ENCODE measurements at places on chromosomes 4 and X. TPM values are rescaled to one million over a fixed set of nuclear protein-coding genes. Genes with fewer than 3 reads are reported as not detected.

GRCh38 chrX:131845771-131846170 is 177.3 kb upstream of the STK26 start:
- peaks cover 7% of the 10 kb centered on the region for H3K4me1 ChIP-seq
- no peak overlapping the region for H3K4me3 ChIP-seq
- no peak for DNase-seq
- no peak overlapping the region for H3K27ac ChIP-seq

- no peak for DNase-seq
- H3K4me1 ChIP-seq = no peaks in the 10 kb centered on the region
- H3K36me3 ChIP-seq = no peaks in the 10 kb centered on the region
- no peak overlapping the region for H3K4me3 ChIP-seq
These were observed 218.4 kb downstream of the STIM2 start for GRCh38 chr4:27078934-27079455.

DNA sequence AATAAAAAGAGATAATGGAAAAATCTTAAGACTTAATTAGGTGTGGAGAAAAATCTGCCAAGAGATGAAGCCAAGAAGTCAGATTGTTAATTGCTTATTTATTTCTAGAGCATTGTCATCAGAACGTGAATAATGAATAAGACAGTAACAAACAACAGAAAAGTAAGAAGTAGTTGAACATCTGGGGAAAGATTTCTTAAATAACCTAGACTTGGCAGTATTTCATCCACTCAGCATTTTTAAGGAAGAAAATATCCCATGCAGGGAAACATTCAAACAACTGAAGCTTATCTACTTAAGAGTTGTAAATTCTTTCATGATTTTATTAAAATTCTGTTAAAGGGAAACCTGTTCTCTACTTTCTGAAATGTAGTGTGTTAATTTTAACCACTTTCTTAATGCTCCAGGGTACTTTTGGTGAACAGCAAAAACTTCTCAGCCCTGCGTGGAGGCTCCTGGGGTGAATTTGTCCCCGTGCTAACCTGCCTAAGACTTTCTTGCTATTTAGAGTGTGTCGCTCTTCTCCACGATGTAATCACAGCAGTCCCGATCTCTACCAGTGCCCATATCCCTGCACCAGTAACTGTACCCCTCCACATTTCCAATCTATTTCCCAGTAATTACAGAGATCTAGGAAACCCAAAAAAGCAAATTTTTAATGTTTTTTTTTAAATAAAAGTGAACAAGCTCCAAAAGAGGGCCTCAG is 124.6 kb downstream of the CORIN start:
- H3K4me3 ChIP-seq = no peak overlapping the region
- no peak for DNase-seq
- H3K4me1 ChIP-seq = no peaks in the 10 kb centered on the region
- H3K36me3 ChIP-seq = no peaks in the 10 kb centered on the region

DNA sequence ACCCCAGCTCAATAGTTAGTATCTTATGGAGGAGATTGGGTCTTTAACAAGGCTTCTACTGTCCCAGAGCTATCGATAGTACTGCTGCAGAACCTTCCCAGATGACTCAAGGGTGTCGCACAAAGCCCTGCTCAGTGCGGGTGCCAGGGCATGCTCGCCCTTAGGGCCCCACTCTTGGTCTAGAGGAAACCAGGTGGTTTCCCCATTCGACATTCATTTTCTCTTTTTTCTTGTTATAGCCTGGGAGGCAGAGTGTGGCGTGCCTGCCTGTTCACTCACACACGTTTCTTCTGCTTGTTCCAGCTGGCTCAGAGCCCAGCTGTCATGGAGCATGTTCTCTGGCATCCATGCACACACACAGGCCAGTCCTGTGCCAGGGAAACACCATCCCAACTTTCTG is 144.5 kb downstream of the SMIM20 start:
- no peak for DNase-seq
- H3K4me3 ChIP-seq = no peak overlapping the region
- H3K27me3 ChIP-seq = peaks cover 3% of the 10 kb centered on the region
- no peaks in the 10 kb centered on the region for H3K36me3 ChIP-seq

The TDO2 gene
- not detected for total RNA-seq

The FOXR2 gene
- not detected for total RNA-seq

The TEX11 gene
- total RNA-seq = not detected

The GIMD1 gene
- total RNA-seq = not detected
